Inflammatory macrophage treated with lipopolysaccharide for 1 hour (primary cell): ENCODE measurements at places on chromosomes 16 and 17.

DNA sequence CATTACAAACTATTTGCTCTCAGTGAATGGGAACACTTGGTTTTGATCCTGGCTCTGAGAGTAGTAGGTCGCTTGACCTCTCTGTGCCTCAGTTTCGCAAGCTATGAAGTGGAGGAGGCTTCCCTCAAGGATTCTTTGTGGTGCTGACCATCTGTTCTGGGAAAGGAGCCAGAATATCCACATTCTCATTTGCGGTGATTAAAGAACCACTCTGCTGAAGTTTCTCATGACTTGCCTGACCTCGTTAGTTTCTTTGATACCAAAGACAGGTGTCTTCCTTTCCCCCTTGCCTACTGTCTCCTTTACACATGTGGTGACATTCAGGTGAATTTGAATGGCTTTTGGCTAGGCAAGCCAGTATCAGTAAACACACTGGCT is 116.0 kb downstream of the SNX29 start:
- no peak for DNase-seq

- DNase-seq, result no peak
Observed at GRCh38 chr16:23843143-23843542, 7.4 kb downstream of the PRKCB start.

- no peak for DNase-seq
Observed at GRCh38 chr16:1495889-1496262, 2.7 kb downstream of the TELO2 start.

DNA sequence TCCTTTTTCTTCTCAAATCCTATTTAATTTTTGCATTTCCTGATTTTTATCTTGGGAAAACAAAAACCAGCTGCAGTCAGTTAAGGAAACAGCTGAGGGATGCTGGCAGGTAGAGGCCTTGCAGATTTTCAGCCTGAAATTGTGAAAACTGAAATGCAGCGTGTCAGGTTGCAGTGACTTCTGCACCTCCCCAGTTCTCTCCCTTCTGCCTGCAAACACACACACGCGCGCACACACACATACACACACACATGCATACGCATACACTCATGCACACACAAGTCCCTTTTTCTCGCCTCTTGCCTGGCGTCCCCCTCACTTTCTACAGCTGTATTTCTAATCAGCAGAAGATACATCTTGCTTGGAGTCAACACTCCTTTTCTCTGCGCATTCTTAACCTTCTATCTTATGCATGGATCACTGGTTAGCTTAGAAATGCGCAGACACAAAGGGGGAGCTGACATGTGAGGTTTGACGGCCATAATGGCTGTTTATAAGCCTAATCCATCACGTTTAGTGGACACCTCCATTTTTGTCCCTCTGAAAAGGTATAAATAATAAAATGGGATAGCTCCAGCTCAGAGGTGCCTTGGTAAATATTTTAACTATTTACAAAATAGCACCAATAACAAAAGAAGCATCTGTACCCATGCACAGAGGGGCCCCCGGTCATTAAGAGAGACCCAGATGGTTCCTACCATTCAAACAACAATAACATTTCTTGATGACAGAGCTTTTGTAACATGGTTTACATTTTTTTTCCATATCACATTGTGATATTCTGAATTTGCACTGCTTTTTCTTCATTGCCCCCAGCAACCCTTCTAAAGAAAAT is 392.1 kb upstream of the SALL1 start:
- no peak for DNase-seq

DNA sequence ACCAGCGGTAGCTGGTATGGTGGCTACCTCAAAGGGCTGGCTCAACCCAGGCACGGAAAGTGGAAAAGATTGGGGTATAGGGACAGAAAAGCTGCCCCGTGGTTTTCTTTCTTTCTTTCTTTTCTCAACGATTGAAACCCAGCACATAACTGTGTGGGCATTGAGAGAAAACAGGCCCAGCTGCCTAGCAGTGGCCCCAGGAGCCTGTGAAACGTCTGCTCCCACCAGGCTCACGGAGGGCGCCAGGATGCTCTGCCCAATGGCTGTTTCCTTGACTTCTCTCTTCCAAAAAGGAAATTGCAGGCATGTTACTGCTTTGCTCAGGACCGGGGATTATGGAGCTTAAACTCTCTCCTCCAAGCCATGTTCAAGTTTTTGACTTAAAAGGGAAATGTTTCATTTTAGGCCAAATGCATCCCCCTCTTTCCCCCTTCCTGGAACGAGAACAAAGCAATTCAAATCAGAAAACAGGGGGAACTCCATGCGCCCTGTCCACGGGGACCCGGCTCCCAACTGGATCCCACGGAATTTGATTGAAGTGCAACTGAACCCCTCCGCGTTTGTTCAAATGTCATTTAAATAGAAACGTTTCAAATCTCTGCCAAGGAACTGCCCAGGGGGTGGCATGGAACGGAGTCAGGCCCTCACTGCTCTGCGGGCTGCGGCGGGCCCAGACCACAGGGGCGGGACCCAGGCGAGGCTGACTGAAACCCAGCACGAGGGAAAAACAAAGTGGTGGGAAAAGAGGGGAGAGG is 133.5 kb downstream of the RGS9 start:
- DNase-seq, result no peak

DNA sequence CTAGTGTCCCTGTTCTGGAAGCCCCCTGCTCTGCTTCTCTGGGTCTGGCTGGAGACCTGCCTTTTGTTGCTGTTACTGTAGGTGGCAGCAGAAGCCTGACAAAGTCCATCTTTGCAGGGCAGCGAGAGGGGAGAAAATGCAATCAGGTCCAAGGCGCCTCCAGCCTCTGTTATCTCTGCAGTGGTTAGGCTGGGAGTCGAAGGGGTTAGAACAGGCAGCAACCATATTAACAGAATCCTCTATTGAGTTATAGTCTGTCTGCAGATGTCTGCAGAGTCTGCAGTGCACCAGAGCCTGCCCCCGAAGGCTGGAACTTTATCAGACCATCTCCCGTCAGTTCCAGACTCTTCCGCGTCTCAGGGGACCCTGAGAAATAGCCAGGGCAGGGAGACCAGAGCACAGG is 404.9 kb upstream of the EEF2KMT start:
- DNase-seq, result peak; percentile 2

DNA sequence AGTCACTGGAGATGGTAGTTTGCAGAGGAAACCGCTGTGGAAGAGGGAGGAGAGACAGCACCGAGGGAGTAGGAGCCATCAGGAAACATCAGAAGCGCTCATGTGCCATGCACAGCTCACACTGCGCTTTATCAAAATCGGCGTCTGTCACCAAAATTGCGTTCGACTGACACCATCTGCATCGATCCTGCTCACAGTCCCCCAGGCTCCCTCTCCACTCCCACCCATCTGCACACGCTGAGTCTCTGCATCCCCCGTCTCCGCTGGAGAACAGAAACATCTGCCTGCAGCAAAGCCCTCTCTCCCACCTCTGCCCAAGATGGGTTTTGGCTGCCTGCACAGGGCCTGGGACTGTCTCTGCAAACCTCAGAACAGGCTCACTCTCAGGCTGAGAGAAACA is 187.5 kb upstream of the RPL38 start:
- no peak for DNase-seq

GRCh38 chr16:15942931-15943690 is 6.3 kb upstream of the ABCC1 start:
- no peak for DNase-seq

GRCh38 chr17:53191878-53192277 is 630.8 kb upstream of the KIF2B start:
- DNase-seq, result no peak

- DNase-seq, result no peak
Observed at GRCh38 chr17:42077755-42078154, 20.5 kb downstream of the ZNF385C start.

- no peak for DNase-seq
Observed at GRCh38 chr16:64182985-64183384, 938.9 kb downstream of the CDH11 start.

DNA sequence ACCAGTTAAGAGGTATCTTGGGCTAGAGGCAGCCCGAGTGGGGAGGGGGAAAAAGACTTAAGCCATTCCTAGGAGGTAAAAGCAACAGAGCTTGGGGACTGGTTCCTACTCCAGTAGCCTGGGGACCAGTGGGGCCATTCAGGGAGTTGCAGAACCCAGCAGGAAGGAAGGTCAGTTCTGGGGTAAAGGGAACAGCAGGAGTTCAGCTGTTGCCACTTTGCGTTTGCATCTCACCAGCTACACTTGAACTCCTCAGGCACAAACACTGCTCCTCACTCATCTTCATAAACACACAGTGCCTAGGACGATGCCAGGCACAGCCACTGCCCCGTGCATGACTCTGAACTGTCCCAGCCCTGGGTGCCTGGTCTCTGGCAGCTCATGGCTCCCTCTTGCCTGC is 4.0 kb downstream of the HAP1 start:
- DNase-seq, result no peak

- DNase-seq, result no peak
Observed at GRCh38 chr16:1475552-1476114, 805 bp upstream of the CLCN7 start.

DNA sequence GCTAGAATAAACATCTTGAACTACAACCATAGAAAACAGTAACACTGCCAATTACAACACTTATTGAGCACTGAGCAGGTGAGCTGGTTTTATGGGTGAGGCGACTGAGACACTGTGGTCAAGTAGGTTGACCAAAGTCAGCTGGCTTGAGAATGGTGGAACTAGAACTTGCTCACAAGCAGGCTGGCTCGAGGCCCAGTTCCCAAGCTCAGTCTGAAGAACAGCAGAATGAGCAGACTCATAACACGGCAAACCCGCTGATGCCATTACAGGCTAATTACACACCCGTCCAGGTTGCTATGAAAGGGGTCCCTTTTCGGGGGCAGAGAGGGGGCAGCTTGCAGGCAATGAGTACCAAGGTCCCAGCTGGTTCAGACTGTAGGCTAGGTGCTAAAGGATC is 6.5 kb downstream of the ZZEF1 start:
- DNase-seq, result no peak

DNA sequence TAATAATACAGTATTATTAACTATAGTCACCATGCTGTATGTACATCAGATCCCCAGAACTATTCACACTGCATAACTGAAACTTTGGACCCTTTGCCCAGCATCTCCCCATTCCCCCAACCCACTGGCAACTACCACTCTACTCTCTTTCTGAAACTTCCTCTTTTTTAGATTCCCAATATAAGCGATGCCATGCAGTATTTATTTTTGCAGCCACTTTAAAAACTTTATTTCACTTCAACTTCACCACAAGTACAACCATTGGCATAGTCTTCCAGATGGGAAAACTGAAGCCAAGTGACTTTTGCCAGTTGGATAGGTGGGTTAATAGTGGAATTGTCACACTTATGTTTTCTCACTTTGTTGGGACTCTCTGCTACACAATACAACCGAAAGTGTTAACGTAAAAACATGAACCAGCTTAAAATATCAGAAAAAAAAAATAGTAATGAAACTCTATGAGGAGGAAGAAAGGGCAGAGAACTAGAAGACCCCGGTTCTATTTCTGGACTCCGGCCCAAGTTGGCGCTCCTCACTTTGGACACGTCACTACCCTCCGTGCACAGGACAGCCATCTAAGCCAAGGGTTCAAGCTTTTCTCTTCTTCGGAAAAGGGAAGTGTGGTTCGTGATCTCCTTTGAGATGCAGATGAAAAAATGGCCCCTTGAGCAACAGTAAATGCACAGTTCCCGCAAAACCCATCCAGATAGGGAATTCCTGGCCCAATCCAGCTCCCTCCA is 743 bp downstream of the SHCBP1 start:
- DNase-seq, result peak; percentile 14

DNA sequence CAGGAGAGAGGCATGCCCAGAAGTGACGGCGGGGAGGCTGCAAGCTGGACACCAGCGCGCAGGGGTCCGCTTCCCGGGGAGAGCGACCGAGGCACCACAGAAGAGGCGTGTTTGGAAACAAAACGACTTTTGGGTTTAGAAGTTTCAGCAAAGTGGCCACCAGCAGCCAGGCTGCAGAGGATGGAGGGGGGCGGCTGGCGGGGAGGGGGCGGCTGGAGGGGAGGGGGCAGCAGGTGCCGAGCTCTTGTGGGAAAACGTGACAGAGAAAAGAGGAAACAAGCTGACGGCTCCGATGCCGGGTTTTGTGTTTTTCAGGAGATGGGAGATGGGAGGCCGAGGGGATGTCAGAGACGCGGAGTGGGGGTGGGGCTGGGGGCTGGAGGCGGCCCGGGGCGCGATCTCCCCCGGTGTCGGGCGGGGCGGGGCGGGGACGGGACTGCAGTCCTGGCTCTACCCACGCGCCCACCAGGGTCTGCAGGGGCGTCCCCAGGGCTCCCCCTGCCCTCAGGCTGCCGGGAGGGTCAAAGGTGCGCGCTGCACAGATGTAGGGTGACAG is 32.1 kb upstream of the RPH3AL start:
- DNase-seq, result no peak

DNA sequence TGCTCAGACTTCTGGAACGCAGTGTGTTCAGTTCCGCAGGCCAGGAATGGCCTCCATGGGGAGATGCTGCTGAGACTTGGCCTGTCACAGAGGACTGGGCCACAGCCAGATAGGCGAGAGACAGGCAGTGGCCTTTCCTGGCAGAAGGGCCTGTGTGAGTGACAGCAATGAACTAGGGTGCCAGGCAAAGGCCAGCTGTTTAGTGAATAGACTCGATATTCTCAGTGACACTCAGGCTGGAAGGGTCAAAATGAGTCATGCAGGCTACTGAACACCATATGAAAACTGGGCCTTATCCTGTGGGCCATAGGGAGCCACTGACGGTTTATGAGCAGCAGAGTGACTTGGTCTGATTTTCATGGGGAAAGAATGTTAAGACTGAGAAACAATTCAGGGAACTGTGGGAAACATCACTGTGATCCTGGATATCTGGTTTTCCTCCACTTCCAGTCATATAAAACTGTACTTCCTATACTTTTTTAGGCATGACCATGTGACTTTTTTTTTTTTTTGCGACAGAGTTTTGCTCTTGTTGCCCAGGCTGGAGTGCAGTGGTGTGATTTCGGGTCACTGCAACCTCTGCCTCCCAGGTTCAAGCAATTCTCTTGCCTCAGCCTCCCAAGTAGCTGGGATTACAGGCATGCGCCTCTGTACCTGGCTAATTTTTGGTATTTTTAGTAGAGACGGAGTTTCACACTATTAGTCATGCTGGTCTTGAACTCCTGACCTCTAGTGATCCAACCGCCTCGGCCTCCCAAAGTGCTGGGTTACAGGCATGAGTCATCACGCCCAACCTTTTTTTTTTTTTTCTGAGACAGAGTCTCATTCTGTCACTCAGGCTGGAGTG is 5.2 kb upstream of the NUBP1 start:
- peak; percentile 89 for DNase-seq

- peak; percentile 42 for DNase-seq
Observed at GRCh38 chr16:15950161-15950854, 892 bp downstream of the ABCC1 start.

- no peak for DNase-seq
Observed at GRCh38 chr17:19021622-19022083, 17.1 kb upstream of the FAM83G start.

DNA sequence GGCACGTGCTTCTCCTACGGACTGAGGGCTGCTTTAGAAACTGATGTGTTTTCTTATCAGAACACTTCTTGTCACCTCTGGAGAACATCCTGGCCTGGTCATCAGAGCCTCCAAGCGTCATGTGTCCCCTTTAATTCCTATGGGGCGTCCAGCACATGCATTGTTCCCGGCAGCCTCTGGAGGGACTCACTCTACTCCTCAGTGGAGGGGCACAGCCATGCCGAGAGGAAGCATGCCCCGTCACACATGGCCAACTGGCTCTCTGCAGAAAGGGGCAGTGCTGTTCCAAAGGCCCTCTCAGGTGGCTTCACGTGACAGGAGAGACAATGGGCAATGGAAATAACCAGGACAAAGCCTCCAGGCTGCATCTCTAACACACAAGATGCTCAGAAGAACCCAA is 31.8 kb downstream of the CDRT15L2 start:
- no peak for DNase-seq
